ENCODE measurements at places on chromosomes 12 and 14.

- DNase-seq, result no peak
Measured at GRCh38 chr14:77549451-77549850, 50.8 kb upstream of the ISM2 start.

DNA sequence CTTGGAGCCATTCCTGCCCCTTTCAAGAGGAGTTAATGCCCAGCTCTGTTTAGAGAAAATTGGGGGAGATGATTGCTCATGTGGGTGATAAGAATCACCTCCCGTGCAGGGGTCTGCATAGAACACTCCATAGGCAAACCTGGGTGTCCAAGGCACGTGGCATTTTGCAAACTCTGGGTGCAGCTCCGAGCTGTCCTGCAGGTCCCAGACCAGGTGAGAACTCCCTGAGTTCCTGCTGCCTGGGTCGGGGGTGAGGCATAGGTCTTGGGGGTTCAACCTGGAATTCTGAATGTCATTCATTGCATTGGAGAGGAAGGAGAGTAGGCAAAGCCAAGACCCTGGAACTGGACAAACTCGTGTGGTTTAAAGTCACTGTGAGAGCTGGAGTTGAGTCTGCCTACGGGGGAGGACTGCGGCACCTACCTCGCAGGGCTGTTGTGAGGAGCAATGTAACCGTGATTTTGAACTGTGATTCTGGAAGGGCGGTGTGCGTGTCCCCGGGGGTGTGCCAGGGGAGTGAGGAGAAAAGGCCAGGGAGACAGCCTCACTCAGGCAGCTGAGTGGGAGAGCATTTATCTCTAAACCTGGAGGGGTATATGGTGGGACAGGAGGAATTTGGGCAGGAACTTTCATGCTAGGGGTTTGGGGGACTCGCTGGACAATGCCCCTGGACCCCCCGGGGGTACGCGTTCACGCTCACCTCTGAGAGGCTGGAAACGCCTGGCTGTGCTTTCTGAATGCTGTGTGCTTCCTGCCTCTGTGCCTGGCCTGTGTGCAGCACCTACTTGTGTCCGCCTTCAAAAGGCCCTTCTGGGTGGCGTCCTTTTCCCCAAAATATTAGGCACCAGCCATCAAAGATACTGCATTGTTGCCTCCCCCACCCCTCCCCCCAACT is 30.4 kb downstream of the MEG3 start:
- no peak for DNase-seq

GRCh38 chr14:20415782-20416206 is 2.5 kb upstream of the TEP1 start:
- DNase-seq, result peak; percentile 31

- no peak for DNase-seq
Measured at GRCh38 chr14:71054706-71055105, 147.4 kb downstream of the PCNX1 start.

DNA sequence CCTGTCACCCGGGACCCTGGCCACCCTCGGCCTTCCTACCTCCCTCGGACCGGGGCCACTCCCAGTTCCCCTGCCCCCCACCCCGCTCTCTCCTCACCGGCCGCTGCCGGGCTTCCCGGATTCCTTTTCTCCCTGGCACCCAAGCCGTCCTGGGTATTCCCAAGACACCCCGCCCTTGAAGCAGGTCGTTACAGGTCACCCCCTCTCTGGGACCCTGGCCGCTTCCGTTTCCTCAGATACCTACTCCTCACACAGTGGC is 493 bp downstream of the NUMB start:
- no peak for DNase-seq

- no peak for DNase-seq
Measured at GRCh38 chr14:75980856-75981255, 939 bp downstream of the TGFB3 start.

- no peak for DNase-seq
Measured at GRCh38 chr12:106643000-106643399, 60.2 kb downstream of the RFX4 start.

GRCh38 chr12:12943586-12944260 is 8.2 kb downstream of the GPRC5D start:
- no peak for DNase-seq

- no peak for DNase-seq
Measured at GRCh38 chr14:96351986-96352385, 11.2 kb downstream of the ATG2B start.

GRCh38 chr12:94954948-94955592 is 48.4 kb downstream of the NDUFA12 start:
- no peak for DNase-seq

- no peak for DNase-seq
Measured at GRCh38 chr12:3091382-3092241, 14.4 kb downstream of the TSPAN9 start.

- DNase-seq, result no peak
Measured at GRCh38 chr12:75698052-75698451, 186.6 kb upstream of the KRR1 start.

DNA sequence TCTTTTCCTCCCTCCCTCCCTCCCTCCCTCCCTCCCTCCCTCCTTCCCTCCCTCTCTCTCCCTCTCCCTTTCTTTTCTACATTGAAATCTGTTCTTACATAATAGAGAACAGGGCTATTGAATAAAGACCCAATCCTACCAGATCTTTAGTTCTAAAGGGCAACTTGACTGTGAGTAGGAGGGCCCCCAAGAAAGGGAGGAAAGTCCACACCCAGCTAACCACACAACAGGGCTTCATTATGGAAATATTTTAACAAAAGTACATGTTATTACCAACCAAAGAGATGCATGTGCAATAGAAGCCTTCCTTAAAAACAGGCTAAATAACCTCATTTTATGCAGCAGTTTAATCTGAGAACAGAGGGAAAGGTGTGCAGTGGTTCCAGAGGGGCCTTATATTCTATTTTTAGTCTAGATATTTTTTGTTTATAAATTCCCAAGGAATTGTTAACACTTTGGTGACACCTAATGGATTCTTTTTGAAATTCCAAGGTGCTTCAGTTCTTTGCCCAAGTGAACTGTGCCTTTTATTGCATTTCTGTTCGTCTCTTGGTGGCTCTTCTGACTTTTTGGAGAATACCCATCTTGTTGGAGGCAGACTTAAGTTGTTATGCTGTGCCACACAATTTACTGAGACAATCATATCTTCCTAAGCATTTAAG is 63.0 kb downstream of the GNS start:
- DNase-seq, result no peak

Data from activated CD4-positive, alpha-beta T cell treated with anti-CD3 and anti-CD28 coated beads for 24 hours (primary cell).